ENCODE measurements at places on chromosomes 3 and 15. TPM values are rescaled to one million over a fixed set of nuclear protein-coding genes. Genes with fewer than 3 reads are reported as not detected.

Gene SCN11A
- total RNA-seq, result under 0.01 TPM

Gene CD80
- not detected for total RNA-seq

Gene FAM3D
- total RNA-seq, result not detected

Gene SPTBN5
- 0.24 TPM for total RNA-seq

Gene SLC9C1
- total RNA-seq, result 0.26 TPM

Gene ATP10A
- total RNA-seq, result 0.24 TPM

Gene GPR149
- not detected for total RNA-seq

Gene OXTR
- total RNA-seq, result 4.3 TPM

Gene MAP2K1
- 44.5 TPM for total RNA-seq

Gene P2RY1
- total RNA-seq, result 8.8 TPM

Gene GAP43
- total RNA-seq, result not detected

Gene FRMD5
- 0.24 TPM for total RNA-seq

Gene FBXL22
- not detected for total RNA-seq

Gene SH3GL3
- 0.78 TPM for total RNA-seq

Gene DUOXA2
- not detected for total RNA-seq

Gene SPATA12
- not detected for total RNA-seq

Gene EXD1
- not detected for total RNA-seq

Gene KIF15
- 4.9 TPM for total RNA-seq

Gene CYP11A1
- total RNA-seq, result not detected

Gene PP2D1
- not detected for total RNA-seq

Gene CDC25A
- 12.0 TPM for total RNA-seq

Gene TMEM158
- total RNA-seq, result 25.3 TPM

Gene TRIM71
- not detected for total RNA-seq

Gene RAD51
- total RNA-seq, result 4.2 TPM

Gene RCN2
- total RNA-seq, result 66.3 TPM

Gene MSL2
- 15.5 TPM for total RNA-seq

Gene AADACL2
- total RNA-seq, result not detected

Gene PXYLP1
- total RNA-seq, result 11.2 TPM

Gene PTX3
- total RNA-seq, result 417 TPM

Gene IMPG2
- 0.24 TPM for total RNA-seq

Gene RBMS3
- 21.4 TPM for total RNA-seq

Gene CPLX3
- 0.48 TPM for total RNA-seq

Gene C3orf52
- 6.6 TPM for total RNA-seq

Gene CDHR4
- total RNA-seq, result not detected

Gene GREM1
- total RNA-seq, result 96.8 TPM

Gene APBA2
- 31.2 TPM for total RNA-seq

Gene DAZL
- not detected for total RNA-seq

Gene ZNF80
- not detected for total RNA-seq

Gene C2CD4A
- total RNA-seq, result not detected
